ENCODE measurements at places on chromosomes 2 and 18. TPM values are rescaled to one million over a fixed set of nuclear protein-coding genes. Genes with fewer than 3 reads are reported as not detected.

The CPLX4 gene
- total RNA-seq, result not detected

The STARD6 gene
- not detected for total RNA-seq

The CD8B2 gene
- total RNA-seq, result not detected

GRCh38 chr18:69138088-69138487 is 262.6 kb upstream of the DOK6 start:
- DNase-seq, result no peak

GRCh38 chr2:197760293-197760657 is 24.8 kb downstream of the BOLL start:
- no peak for DNase-seq

DNA sequence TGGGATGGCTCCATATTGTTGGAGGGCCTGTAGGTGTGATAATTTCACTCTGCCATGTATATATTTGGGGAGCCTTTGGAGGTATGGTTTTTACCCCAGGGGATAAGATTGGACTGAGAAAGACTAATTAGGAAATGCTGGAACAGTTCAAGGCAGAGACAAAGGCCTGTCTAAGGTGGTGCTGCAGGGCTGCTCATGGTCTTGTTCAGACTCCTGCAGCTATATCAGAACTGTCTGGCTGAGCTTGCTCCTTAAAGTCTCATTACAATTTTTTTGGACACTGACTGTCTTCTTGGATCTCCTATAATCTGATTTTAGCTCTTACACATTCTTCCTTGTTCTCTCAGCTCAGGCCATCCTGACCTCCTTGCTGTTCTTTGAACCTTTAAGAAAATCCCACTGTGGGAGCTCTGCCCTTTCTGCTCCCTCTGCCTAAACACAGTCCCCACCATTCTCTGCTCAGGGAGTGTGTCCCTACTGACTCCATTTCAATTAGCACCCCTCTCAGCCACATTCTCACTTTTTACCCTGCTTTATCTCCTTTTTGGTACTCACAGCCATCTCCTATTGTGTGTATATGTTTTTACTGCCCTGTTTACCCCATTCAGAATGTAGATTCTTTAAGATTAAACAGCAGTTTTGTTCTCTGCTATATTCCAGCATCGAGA is 468.7 kb upstream of the FANCL start:
- DNase-seq, result no peak

DNA sequence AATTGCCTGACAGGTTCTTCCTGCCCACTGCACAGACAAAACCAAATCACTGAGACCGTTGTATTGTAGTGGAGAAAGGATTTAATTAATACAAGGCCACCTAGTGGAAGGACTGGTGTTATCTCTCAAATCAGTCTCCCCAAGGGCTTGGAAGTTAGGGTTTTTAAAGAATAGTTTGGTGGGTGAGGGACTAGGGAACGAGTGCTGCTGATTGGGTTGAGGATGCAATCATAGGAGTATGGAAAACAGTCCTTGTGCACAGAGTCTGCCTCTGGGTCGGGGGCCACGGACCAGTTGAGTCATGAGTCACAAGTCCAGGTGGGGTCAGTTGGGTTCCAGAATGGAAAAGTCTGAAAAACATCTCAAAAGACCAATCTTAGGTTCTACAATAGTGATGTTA is 89.1 kb downstream of the B3GNT2 start:
- DNase-seq, result no peak

GRCh38 chr2:238476258-238476657 is 49.5 kb downstream of the ASB1 start:
- DNase-seq, result no peak

DNA sequence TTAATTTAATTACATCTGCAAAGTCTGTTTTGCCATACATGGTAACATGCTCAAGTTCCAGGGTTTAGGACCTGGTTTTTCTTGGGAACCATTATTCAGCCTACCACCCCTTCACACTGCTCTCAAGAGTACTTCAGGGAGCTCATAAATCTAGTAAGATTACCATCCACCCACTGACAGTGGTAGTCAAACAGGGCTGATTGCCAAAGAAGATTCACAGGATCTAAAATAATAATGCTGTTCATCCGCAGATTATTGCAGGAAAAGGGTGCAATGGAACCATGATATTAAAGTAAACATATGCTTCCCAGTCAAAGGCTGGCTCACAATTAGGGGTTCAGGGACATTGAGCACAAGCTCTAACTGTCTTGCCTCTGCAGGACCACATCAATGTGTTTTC is 148.0 kb upstream of the CYRIA start:
- DNase-seq, result no peak

DNA sequence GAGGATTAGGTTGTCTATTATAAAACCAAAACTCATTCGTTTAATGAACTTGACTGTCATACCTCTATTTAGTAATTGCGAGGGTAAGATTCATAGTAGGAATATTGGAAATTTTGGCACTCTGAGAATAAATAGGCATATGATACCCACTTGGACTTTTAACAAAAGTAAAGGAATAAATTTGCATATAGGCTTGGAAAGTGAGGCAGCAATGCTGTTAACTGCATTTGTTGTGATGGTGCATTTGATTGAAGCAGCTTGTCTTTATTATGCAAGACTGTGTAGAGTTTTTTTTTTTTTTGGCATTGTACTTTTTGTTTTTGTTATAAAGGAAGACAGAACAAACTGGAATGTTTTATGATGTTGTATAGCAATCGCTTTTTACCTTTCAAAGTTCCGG is 18.9 kb downstream of the ITGB1BP1 start:
- DNase-seq, result no peak

- DNase-seq, result no peak
These were observed 210.6 kb downstream of the C1D start for GRCh38 chr2:67851956-67852824.

DNA sequence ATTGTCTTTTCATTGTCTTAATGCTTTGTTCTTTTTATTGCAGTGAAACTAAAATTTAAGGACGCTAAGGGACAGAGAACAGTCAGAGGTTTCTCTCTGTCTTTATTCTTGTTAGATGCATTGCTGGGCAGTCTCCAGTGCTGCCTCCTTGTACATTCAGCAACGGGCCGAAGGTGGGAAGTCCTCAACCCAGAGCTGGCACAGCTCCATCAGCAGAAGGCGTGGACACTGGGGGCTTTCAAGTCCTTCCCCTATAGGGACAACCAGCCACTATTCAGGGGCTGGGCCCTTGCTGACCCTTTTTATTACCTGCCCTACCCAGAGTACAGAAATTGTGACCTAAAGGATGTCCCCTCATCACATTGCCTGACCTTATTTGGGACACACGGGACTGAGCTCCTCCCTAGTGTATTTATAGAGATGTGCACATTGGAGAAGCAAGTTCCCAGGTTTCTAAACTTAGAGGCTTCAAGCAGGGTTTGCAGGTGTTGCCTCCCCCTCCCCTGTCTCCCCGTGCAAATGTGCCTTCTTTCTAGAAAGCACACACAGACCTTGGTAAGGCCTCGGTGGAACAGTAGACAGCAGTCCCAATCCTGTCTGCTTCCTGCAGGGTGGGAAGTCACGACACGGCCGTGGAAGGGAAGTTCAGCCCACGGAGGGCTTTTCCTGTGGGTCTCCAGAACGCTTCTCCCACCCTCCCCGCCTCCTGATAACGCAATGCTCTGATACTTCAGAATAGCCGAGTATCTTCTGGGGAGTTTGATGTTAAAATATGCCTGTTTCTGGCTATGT is 68.2 kb downstream of the ZCCHC2 start:
- no peak for DNase-seq

GRCh38 chr18:76686737-76687231 is 135.6 kb upstream of the ZNF236 start:
- peak; percentile 39 for DNase-seq

GRCh38 chr2:55056024-55056521 is 5.8 kb upstream of the RTN4 start:
- no peak for DNase-seq

DNA sequence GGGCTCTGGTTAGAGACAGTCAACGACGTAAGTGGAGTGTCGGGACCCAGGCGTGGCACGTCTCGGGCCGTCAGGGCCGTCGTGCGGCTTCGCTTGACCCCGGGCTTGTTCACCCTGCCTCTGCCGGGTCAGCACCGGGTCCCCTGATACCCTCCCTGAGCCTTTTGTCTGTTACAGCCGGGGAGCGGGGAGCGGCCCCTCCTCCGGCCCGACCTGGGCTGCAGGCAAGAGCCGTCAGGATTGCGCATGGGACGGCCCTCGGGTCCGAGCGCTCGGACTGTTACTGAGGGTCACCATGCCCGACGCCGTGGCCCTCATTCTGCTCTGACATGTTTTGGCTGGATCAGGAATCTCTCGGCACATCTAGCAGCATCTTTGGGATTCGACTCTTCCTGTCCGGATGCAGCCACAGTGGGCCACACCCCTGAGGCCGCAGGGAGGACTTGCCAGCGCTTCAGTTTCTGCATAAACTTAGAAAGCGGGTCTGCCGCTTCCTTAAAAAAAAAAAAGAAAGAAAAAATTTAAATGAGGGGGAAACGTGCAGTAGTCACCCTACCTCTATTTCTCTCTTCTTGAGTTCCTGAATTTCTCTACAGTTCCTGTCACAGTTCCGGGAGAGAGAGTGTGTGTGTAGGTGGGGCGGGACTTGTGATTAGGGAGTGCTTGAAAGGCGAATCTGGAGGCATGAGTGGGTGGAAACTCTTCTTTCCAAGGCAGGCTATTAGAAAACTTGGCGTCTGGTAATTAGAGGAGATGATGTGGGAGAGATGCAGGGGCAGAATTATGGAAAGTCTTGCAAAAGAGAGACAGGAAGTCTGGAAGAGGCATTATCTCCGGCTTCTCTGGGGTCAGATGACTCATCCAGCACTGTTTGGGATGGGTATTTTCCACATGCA is 909 bp downstream of the TMEM87B start:
- peak; percentile 80 for DNase-seq

GRCh38 chr2:154466226-154466625 is 232.3 kb upstream of the KCNJ3 start:
- no peak for DNase-seq

GRCh38 chr2:110785439-110785838 is 53.1 kb downstream of the ACOXL start:
- no peak for DNase-seq

Measured in SJCRH30 (cell line).